KG1 (cell line): ENCODE measurements at places on chromosomes 5 and 9.

DNA sequence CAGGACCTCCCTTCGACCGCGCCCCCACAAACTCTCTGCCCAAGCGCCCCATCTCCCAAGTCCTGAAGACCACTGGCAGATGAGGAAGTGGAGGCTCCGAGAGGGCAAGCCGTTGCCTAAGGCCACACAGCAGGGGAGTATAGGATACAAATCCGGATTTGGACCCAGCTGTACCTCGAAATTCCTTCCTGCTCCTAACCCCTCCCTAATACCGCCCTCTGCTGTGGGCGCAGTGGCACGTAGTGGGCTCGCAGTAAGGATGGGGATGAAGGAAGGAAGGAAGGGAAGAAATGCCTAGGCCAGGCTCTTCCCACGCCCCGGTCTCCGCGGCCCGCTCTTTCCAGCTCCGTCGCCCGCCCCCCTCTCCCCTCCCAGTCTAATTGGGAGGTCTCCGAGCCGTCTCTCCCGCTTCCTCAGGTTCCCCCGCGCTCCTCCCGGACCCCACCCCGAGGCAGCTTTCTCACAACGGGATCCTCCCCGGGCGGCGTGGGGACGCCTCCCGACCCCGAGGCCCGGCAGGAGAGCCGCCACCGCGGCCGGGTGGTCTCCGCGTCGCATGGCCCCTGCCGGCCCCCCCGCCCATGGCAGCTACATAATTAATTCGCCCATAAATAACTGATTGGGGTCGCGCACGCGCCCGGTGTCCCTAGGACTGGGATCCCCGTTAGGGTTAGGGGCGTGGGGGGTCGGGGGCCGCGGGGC is 138.9 kb downstream of the C9orf50 start:
- no peak for DNase-seq

DNA sequence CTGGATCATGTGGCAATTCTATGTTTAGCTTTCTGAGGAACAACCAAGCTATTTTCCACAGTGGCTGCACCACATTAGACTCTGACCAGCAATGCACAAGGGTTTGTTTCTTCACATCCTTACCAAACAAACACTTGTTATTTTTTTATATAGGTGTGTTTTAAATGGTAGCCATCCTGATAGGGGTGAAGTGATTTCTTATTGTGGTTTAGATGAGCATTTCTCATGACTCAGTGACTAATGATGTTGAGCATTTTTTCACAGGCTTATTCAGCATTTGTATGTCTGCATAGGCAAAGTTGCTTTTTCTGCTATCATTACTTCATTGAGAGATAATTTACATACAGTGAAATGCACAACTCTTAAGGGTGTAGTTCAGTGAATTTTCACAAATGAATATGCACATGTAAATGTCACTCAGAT is 36.0 kb downstream of the ANKRD33B start:
- no peak for DNase-seq

GRCh38 chr5:16755641-16756040 is 138.8 kb upstream of the RETREG1 start:
- no peak for DNase-seq

DNA sequence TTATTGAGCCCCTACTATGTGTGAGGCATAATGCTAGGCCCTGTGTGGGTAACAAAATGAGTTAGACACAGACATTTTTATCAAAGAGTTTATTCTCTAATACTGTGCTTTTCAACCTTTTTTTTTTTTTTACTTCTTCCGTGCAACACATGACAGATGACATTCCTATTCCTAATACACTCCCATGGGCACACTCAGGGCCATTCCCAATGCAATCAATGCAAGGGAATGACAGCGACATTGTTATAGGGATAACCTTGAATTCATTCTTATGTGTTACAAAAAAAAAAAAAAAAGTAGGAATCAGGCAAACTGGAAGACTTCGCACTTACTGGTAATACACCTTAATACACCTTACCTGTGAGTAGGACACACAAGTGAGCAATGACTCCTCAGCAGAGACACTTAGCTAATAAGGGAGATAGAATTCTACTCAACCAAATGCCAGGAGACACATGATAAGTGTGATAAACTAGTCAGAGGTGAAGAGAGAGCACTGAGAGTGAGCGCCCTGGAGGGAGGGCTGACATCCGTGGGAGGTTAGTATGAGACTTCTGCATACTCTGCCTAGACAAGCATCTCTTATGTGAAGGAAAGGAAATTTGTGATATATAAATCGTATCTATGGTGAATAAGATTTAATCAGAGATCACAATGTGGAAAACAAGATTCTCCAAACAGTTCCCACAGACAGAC is 21.0 kb upstream of the ARSB start:
- DNase-seq, result no peak

- DNase-seq, result no peak
These were observed 120.6 kb downstream of the C9orf50 start for GRCh38 chr9:129500161-129500862.

GRCh38 chr9:37554318-37554717 is 21.9 kb downstream of the FBXO10 start:
- no peak for DNase-seq

DNA sequence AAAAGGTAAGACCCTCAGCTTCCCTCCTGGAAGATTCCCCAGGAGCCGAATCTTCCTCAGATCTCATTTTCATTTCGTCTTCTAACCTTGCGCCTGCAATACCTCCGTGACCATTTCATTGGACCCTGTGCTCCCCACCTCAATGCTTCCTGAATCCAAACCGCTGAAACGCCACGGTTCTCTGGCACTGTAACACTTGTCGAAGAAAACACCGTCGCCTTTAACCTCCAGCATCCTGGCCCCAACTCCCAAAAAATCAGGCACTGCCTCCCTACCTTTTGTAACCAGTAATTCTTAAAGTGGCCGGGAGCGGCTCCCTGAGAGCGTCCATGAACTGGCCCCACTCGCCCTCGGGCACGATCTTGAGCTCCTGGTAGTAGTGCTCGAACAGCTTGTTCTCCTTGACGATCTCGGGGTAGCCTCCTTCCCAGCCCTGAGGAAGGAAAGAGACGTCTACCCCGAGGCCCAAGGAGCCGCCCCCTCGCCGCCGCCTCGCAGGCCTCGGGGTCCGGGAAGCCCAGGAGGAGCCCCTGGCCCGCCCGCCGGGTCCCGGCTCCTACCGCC is 438 bp downstream of the NSUN2 start:
- peak; percentile 5 for DNase-seq

- no peak for DNase-seq
These were observed 163.9 kb downstream of the ARRDC3 start for GRCh38 chr5:91219091-91219802.

DNA sequence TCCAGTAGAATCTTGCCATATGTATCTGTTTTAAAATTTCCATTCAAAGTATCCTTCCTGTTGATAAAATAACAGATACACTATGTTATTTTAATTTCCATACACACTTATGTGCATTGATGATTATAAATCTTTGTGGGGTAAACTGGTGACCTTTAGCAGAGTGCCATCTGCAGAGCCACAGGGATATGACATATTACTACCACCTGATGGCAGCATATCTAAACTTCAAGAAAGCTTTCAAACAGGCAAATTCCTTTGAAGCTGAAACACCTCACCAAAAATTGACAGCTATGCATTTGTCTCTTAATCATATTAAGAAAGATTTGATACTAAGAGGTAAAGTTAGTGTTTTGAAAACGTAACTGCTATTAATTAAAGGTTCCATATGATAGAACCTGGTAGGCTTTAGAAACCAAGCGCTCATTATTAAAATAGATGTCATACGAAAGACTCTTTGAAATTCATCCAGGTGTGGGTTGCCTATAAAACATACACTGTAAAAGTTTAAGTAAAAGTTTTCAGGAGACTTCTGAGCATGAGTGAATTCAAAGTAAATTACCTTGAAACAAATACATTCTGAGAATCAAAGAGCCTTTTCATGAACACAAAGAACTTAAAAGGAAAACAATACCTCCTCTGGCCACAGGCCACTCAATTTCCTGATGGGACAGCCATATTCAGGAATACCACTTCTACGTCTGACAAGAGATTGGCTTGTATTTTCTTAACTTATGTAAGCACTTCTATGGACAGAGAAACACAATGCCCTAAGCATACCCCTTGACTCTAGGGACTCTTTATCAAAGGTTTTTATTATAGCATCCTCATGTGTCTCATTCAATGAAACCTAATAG is 93.3 kb downstream of the KIAA0825 start:
- DNase-seq, result no peak
